Ecto neural progenitor cell (in vitro differentiated cells): ENCODE measurements at places on chromosomes 12 and 14.

- no peak for DNase-seq
These were observed 91.3 kb upstream of the RTL1 start for GRCh38 chr14:100994756-100995330.

DNA sequence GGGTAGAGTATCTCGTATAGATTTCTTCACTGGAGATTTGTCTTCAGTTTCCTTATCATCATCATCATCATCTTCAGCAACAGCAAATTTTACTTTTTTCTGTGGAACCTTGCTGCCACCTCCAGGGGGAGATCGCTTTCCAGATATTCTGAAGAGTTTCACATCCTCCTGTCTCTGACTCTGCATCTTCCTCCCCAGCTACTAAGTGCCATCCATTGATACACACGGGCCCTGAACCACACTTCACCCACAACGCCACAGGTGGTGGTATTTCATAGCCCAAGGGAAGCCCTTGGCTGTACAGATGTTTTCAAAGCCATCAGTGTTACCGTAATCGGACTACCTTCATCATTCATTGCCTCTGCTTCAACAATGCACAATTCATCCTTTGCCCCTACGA, 82.2 kb downstream of the PPP2R5C start:
- DNase-seq, result no peak

- peak; percentile 28 for DNase-seq
These were observed 112.5 kb downstream of the ETV6 start for GRCh38 chr12:11761869-11762567.

DNA sequence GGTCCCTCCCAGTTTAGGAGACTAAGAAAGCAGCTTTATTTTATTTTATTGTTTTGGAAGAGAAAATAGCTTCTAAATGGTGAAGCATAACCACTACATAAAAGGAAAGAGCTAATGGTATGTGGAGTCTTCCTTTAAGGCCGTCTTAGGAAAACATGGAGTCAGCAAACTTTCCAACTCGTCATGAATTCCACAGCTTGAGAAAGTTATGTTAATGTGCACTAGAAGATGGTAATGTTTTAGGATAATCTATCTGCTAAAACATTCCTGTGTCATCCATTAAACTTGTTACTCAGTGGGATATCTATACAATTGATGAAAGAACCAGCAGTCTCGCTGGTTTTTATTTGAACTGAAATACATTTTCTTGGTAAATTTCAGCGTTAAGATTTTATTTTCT, 448.4 kb upstream of the SEL1L start:
- no peak for DNase-seq

DNA sequence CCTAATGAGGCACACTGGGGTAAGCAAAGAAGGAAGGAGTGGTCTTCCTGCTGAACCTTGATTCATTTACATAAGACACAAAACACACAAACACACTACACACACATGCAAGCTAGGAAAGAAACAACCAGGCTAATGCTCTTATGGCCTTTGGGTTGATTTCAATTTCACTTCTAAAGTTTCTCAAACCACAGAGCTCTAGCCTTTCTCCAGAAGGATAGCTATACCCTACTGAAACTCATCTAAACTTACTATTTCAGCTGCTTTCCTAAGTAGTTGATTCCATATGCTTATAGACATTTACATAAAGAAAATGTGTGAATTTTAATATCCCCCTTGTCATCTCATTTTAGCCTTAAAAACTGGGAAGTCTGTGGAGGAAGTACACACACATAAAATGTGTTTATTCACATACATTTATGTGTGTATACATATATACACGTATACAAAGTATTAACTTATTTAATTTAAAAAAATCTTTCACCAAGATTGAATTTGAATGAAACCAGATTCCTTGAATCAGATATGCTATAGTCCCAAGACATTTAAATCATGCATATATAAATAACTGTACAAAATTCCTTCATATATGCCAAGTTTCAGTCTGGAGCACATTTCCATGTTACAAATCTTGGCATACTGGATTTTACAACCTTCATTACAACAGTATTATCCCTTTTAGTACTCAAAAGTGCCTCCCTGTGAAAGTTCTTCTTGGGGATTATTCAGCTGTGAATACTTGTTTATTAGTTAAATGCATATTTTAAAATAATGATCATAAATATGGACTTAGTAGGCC, 231.8 kb upstream of the NPAS3 start:
- DNase-seq, result no peak

- DNase-seq, result no peak
These were observed 8.7 kb upstream of the ZNF385A start for GRCh38 chr12:54393207-54393609.

DNA sequence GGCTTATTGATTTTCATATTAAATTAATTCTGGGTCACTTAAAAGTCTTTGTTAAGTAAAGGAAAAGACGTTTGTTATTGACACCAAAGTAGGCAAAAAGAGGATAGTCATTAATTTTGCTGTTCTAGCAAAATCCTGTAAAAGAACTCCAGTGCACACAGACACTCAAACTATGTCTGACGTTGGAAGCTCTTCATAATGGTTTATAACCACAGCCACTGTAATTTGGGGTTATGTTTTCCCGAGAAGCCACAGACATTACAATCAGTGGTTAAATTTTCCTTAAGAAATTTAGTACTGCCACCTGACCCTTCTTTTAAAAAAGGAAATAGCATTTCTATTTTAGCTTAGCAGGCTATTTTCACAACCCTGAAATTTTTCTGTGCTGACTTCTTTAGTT, 267.5 kb downstream of the CCDC91 start:
- DNase-seq, result no peak

DNA sequence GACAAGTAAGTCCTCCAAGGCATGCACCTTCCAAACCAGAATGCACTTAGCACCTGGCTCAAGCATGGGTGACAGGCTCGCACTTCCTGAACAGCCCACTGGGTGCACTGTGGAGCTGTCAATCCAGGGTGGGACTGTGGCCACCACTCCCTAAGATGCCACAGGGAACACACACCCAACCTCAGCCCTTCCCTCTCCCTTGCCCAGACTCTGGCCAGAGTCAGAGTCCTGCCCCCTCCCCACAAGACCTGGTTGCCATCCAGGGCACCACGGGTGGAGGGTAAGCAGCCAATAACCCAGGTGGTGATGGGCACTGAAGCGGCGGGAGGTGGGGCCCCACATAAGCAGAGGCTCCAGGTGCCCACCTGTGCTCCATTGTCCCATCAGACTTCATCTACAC, 160.6 kb downstream of the MYRFL start:
- DNase-seq, result no peak
